Activated CD8-positive, alpha-beta memory T cell treated with anti-CD3 and anti-CD28 coated beads, Interleukin-2, amount 10 ng/mL, durations not matched to agents 7 days and 5 days (primary cell): ENCODE measurements at places on chromosomes 16 and 17. TPM values are rescaled to one million over a fixed set of nuclear protein-coding genes. Genes with fewer than 3 reads are reported as not detected.

TMEM235 gene
- total RNA-seq: not detected

NOL11 gene
- 64.7 TPM for total RNA-seq

KIF2B gene
- total RNA-seq: not detected

- no peak overlapping the region for H3K27ac ChIP-seq
- H3K4me1 ChIP-seq: peaks cover 25% of the 10 kb centered on the region
- H3K36me3 ChIP-seq: no peaks in the 10 kb centered on the region
- H3K4me3 ChIP-seq: no peak overlapping the region
- peaks cover 41% of the 10 kb centered on the region for H3K27me3 ChIP-seq
These were observed 27.4 kb upstream of the ADORA2B start for GRCh38 chr17:15917438-15918027.

GRCh38 chr17:28412099-28412498 is 6.1 kb upstream of the SLC46A1 start:
- peaks cover 8% of the 10 kb centered on the region for H3K4me1 ChIP-seq
- H3K36me3 ChIP-seq: no peaks in the 10 kb centered on the region
- H3K27ac ChIP-seq: no peak overlapping the region
- H3K4me3 ChIP-seq: no peak overlapping the region

DNA sequence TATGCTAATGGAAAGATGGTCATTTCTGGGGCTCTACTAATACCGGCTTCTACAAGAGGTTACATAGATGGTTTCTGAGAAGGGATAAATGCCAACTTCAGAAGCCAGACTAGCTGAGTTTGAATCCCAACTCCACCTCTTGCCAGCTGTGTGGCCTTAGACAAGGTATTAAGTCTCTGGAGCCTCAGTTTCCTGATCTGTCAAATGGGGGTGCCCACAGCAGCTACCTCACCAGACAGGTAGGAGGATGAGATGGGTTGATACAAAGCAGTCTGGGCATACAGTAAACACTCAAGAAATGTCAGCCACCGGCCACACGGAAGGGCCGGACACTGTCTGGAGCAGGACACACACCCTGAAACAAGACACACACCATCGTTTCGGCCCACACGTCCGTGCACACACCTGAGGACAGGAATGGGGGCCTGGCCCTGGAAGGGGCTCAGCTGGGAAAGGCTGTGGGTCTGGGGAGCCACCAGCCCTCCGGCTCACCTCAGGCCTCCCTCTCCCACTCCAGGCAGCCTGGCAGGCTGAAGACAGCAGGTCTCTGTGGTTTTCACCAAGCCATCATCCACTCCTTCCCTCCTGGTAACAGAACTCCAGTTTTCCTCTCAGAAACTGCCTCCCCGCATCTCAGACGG is 5.5 kb downstream of the KNOP1 start:
- no peaks in the 10 kb centered on the region for H3K27me3 ChIP-seq
- peaks cover 20% of the 10 kb centered on the region for H3K36me3 ChIP-seq
- DNase-seq: no peak
- peaks cover 13% of the 10 kb centered on the region for H3K4me1 ChIP-seq
- H3K27ac ChIP-seq: no peak overlapping the region
- no peak overlapping the region for H3K4me3 ChIP-seq
